ENCODE measurements at places on chromosomes 4 and X.

GRCh38 chrX:143296521-143296920 is 220.8 kb downstream of the SPANXN3 start:
- DNase-seq = no peak

- no peak for DNase-seq
Measured at GRCh38 chr4:86099348-86099747, 260.5 kb downstream of the MAPK10 start.

- DNase-seq = no peak
Measured at GRCh38 chr4:45518832-45519231, 605.0 kb downstream of the GABRG1 start.

- no peak for DNase-seq
Measured at GRCh38 chrX:136586386-136586785, 54.4 kb downstream of the VGLL1 start.

- DNase-seq = no peak
Measured at GRCh38 chr4:107077192-107077591, 41.1 kb upstream of the DKK2 start.

GRCh38 chrX:31551913-31552312 is 480.1 kb upstream of the FTHL17 start:
- DNase-seq = no peak

DNA sequence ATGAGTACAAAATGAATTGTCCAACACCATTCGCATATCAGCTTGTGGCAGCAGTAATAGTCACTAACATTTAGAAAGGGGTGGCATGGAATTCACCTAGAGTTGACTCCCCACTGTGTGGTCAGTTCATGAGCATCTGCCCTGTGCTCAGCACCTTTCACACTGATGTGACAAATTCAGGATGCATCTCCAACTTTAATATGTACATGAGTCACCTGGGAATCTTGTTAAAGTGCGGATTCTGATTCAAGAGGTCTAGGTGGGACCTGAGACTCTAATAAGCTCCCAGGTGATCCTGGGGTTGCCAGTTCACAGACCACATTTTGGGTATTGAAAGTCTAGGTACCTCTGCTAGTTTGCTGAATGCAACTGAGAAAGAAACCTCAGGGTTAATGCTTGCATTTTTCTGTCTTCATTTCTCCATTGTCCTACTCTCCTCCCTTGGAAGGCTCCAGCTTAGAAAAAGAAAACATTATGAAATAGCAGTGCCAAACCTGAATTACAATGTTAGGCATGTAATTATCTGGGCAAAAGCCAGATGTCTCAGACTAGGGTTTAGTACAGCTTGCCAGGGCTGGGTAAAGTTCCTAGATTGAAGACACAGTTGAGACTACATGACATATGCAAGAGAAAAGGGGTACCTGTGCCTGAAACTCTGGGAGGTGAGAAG is 32.7 kb downstream of the TMSB4X start:
- no peak for DNase-seq

DNA sequence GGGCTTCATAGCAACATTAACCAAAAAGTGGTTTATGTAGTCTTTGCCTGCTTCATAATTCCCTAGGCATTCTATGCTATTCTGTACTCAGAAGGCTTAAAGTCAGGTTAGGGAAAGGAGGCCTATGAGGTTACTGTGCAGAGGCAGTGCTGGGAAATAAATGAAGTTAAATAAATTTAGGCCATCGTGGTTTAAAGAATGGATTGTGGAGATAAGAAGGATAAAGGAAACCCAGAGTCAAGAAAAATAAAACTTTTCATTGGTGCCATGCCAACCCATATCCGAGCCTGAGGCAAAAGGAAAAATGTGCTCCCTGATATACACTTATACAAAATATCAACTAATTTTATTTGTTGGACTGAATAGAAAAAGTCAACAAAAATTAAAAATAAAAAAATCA is 70.2 kb downstream of the AR start:
- DNase-seq = no peak

DNA sequence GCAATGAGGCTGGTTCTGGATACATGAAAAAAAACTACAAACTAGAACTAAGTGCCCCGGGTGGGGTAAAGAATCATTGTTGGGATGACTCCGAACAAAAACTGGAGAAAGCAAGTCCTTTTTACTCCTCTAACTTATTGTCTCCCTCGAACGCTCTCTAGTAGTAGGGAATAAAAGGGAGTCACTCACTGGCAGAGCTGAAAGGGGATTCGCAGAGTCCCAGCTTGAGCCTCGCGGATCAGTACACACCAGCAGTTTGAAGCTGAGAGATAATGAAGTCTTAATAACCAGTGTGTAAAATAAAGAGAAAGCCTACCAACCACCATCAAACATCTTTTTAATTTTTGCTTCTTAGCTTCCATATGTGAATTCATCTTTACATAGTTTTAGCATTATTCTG is 521.9 kb upstream of the ARX start:
- DNase-seq = no peak

- DNase-seq = no peak
Measured at GRCh38 chr4:168755598-168756477, 254.2 kb downstream of the CBR4 start.

DNA sequence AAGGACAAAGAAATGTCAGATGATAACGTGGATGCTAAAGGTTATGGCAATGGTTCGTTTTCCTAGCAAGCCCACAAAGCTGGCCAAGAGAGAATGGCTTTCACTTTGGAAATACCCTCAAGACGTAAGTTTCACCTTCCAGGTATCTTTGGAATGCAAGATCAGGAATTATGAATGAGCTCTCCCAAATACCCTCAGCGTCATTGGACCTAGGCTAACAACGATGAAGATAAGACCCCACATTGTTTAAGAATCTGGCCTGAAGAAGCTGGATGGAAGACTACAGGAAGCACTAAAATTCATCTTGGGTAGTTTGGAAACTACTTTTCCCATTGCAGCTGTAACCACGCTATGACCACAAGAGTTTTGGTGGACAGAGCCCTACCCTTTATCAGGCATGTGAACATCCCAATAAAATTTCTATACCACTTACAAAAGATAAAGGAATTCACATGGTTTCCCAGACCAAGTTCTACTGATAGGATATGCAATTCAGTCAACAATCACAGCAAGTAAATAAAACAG is 111.9 kb downstream of the KDR start:
- DNase-seq = no peak

DNA sequence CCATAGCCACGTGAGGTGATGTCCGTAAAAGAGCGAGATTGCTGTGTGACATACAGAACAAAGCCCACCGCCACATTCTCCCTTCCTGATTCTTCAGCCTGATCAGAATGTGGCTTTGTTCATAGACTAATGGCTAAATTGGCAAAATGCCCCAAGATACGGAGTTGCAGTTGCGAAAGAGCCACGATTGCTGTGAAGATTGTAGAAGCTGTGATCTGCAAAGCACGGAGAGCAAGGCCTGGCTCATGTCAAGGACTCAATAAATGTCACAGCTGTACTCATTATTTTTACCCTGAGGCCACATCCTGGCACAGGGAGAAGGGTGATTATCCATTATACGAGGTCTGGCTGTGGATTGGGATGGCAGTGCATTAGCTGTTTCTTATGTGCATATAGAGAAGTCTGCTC is 34.2 kb downstream of the ARSD start:
- no peak for DNase-seq

GRCh38 chr4:121243485-121243884 is 79.4 kb upstream of the TNIP3 start:
- DNase-seq = no peak

GRCh38 chr4:123673971-123674370 is 277.4 kb downstream of the SPRY1 start:
- DNase-seq = no peak

DNA sequence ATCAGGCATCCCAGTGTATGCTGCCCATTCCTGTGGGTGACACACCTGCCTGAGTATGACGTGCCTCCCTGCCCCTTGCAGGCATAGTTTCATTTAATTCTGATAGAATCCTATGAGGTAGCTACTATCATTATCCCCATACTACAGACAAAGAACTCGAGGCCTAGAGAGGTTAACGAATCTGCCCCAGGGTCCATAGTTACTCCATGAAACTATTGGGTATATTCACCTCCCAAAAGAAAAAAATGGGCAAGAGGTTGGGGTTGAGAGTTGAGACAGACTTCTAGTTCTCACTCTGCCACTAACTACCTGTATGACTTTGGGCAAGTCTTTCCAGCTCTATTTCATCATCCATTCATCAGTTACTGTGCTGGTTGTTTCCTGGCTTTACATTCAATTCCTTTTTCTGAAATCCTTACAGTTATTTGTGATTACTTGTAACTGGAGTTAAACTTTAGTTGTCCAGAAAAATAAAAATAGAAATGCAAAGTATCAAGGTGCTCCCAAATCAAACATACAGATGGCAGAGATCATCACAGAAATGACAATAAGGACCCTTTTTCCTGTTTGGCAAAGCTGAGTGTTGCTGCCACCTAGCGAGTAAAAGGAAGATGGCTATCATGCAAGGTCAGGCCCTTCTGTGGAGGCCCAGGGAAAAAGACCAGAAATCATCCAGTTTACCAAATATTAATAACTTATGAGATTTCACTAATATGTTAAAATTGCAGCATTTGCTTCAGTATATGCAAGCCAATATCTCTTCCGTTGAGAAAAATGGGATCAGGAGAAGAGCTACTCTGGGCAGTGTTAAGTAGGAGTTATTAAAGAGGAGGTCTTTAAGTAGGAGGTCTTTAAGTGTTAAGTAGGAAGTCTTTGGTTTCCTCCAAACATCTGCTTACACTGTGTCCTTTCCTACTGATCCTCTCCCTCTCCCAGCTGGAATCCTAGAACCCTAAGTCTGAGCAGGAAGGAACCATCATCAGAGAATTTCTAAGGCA is 17.1 kb upstream of the MAP7D3 start:
- no peak for DNase-seq

DNA sequence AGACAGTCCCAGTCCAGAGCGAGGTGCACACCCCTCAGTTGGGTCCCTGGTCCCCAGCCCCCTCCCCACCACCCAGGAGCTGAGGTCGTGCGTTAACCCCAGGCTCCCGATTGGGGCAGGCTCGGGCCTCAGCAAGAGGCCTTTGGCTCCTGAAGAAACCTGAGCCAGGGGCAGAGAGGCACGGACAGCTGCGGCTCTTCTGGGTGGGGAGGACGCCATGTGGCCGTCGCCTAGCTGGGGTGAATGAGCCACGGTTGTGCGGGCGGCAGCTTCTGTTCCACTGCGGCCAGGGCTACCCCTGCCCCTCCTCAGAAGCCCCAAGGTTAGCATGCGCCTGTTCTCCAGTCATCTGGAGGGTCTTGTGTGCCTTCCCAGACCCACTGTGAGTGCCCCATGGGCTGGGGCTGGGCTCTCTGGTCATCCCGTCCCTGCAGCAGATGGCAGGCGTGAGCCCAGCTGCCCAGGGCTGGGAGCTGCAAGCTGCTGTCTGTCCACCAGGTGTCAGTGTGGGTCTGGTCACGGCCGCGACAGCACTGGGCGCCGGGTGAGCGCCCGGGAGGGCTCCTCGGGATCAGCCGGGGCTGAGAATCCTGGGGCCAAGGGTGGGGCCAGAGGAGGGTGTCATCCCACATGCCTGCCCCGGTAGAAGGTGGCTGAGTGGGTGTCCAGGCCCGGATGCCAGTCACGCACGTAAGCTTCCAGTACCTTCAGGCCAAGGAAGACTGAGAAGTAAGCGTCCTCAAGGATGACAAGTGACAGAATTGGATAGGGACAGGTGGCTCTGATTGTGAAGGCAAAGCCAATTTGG is 21.9 kb downstream of the ATP2B3 start:
- peak; percentile 65 for DNase-seq

GRCh38 chr4:8228319-8229250 is 29.5 kb downstream of the SH3TC1 start:
- peak; percentile 90 for DNase-seq

DNA sequence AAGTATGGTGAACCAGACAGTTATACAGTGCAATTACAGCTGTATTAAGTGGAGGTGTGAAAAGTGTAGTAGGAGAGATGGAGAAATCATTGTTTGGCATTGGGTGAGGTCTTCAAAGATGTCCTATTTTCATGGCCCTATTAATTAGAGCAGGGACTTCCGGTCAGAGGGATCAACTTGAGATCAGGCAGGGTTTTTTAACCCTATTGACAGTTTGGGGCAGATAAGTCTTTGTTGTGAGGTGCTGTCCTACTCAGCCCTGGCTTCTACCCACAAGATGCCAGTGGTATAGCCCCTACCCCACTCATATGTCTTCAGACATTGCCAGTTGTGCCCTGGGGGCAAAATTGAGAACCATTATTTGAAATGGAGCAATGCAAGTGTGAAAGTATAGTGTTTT is 9.9 kb downstream of the USP9X start:
- DNase-seq = no peak

DNA sequence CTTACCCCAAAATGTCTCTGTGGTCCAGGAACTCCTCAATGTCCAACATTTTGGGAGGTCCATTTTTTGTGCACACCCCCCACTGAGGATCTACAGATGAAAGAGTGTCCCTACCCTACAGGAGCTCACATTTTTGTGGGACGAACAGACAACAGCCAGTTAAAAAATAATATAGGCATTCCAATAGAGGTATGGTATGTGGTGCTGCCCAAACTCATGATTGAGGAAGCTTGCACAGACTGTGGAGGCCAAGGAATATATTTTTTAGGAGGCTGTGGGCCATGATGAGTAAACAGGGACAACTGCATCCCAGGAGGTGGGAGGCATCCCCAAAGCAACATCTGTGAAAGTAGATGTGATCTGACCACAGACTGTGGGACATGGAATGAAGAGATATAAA is 181.0 kb upstream of the HCCS start:
- no peak for DNase-seq

DNA sequence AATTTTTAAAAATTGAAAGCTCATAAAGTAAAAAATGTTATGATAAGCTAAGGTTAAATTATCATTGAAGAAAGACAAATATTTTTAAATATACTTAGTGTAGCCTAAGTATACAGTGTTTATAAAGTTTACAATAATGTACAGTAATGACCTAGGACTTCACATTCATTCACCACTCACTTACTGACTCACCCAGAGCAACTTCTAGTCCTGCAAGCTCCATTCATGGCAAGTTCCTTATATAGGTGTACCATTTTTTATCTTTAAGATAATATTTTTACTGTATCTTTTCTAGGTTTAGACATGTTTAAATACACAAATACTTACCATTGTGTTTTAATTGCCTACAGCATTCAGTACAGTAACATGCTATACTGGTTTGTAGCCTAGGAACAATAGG is 112.3 kb upstream of the RADX start:
- no peak for DNase-seq

DNA sequence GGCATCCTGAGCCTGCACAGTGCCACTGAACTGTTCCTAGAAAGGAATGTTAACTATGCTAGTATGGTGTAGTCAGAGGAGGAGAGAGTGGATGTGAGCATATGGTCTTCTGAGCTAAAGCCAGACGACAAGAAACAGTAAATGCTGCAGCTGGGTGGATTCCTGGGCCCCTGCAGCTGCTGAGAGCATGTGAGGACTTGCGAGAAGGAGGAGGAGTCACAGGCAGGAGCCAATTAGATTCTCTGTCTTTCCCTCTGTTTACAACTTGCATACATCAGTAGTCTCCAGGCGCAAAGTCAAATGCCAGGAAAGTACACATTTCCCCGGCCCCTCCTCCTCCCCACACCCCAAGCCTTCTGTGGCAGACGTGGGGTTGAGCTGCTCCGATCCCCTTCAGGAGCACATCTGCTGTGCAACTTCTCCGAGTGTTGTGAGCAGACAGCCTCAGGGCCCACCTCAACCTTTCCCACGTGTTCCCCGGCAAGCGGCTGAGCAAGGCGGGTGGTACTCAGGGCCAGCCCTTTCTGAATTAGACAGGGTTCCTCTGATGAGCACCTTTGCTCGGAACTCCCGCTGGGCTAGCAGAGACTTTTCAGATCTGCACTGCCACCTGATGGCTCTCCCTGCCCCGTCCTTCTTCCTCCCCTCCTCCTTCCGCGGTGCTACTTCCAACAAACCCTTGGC is 108.7 kb upstream of the ATP6AP2 start:
- peak; percentile 37 for DNase-seq

GRCh38 chr4:124151031-124151430 is 561.5 kb downstream of the ANKRD50 start:
- DNase-seq = no peak

- no peak for DNase-seq
Measured at GRCh38 chr4:169634975-169635374, 14.6 kb downstream of the CLCN3 start.

Measured in lower lobe of right lung (tissue), 2 donors.